ENCODE measurements at places on chromosomes 1 and 21.

DNA sequence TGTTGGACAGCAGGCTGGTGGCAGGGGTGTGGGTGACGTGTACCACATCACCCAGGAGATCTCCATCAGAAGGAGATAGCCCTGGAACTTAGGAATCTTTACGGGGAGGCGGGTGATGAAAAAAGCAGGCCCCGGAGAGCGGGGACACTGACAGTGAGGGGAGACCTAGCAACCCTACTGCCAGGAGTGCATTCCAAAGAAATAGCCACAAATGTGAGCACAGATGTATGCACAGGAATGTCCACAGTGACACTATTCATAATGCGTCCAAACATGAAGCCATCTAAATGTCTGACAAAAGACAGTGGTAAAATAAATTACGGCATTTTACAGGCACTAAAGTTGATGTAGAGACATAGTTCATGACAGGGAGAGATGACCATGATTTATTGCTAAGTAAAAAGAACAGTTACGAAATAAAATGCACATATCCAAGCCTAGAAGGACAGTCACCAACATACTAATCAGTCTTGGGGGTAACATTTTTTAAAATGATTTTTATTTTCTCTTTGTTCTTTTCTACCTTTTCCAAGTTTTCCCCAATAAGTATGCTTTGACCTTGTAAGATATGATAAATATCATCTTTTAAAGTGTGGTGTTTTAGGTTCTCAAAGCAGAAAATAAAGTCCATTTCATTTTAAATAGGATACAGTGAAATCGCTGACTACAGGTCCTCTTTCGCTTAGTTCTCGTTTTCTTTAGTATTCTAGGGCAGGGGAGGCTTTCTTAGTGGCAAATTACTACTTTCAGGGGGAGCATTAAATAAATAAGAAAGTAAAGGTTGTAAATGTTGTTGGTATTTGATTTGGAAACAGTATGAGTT lies 21.3 kb downstream of the CD247 start:
- no peaks in the 10 kb centered on the region for H3K36me3 ChIP-seq
- DNase-seq = no peak
- H3K4me3 ChIP-seq = no peak overlapping the region

- no peak overlapping the region for H3K4me3 ChIP-seq
- no peak for DNase-seq
- peaks cover 24% of the 10 kb centered on the region for H3K27me3 ChIP-seq
- H3K27ac ChIP-seq = no peak overlapping the region
- H3K4me1 ChIP-seq = peaks cover 23% of the 10 kb centered on the region
- H3K36me3 ChIP-seq = no peaks in the 10 kb centered on the region
Measured at GRCh38 chr1:16064536-16065268, 8.7 kb downstream of the FAM131C start.

DNA sequence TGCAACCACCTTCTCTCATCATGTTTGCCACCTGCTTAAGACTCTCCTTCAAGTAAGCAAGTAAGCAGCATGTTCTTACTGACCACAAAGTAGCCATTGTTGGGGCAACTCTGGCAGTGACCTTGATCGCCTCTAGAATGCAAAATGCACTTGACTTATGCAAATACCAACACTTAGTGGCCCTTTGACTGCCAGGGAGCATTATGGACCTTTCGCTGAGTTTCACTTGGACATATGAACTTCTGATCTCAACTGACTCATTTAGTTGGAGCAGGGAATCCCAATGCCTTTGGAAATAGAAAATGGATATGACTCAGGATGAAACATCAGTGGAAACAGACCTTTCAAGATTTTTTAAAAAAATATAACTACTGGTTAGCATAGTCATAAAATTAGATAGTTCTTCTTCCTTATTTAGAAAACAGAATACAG lies 6.1 kb upstream of the PLA2G5 start:
- H3K36me3 ChIP-seq = no peaks in the 10 kb centered on the region
- no peaks in the 10 kb centered on the region for H3K27me3 ChIP-seq

DNA sequence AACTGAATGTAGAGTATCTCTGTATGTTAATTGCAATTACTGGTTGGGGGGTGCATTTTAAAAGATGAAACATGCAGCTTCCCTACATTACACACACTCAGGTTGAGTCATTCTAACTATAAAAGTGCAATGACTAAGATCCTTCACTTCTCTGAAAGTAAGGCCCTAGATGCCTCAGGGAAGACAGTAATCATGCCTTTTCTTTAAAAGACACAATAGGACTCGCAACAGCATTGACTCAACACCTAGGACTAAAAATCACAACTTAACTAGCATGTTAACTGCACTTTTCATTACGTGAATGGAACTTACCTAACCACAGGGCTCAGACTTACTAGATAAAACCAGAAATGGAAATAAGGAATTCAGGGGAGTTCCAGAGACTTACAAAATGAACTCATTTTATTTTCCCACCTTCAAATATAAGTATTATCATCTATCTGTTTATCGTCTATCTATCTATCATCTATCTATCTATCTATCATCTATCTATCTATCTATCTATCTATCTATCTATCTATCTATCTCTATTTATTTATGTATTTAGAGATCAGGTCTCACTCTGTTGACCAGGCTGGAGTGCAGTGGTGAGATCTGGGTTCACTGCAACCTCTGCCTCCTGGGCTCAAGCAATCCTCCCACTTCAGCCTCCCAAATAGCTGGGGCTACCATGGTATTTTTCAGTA lies 47.8 kb downstream of the CHML start:
- H3K36me3 ChIP-seq = no peaks in the 10 kb centered on the region
- H3K4me1 ChIP-seq = no peaks in the 10 kb centered on the region
- H3K27me3 ChIP-seq = no peaks in the 10 kb centered on the region
- no peak overlapping the region for H3K4me3 ChIP-seq

DNA sequence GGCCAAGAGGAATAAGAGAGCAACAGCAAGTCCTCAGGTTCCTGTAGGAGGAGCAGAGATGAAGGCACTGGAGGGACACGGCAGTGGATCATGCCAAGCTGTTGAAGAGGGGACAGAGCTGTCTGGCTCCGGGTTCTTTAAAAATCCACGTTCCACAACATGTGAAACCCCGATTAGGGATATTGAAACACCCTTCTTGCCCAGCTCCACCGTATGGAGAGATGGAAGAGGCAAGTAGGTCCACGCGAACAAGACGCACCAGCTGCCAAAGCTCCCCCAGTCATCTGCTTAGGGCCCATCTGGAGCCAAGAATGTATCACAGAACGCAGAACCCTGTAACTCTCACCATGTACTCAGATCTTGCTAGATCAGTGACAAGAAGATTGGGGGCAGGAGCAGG lies 3.9 kb downstream of the C1orf198 start:
- H3K4me3 ChIP-seq = no peak overlapping the region
- peaks cover 7% of the 10 kb centered on the region for H3K27me3 ChIP-seq
- no peak overlapping the region for H3K27ac ChIP-seq
- H3K4me1 ChIP-seq = peaks cover 33% of the 10 kb centered on the region
- no peaks in the 10 kb centered on the region for H3K36me3 ChIP-seq

GRCh38 chr21:34187935-34188334 lies 114.6 kb downstream of the MRPS6 start:
- H3K27ac ChIP-seq = no peak overlapping the region
- peaks cover 3% of the 10 kb centered on the region for H3K4me1 ChIP-seq
- no peak for DNase-seq
- H3K27me3 ChIP-seq = no peaks in the 10 kb centered on the region

- no peaks in the 10 kb centered on the region for H3K27me3 ChIP-seq
- peaks cover 24% of the 10 kb centered on the region for H3K4me1 ChIP-seq
- peak overlapping the region; percentile 96 for H3K27ac ChIP-seq
- DNase-seq = peak; percentile 9
Measured at GRCh38 chr1:64245495-64245894, 42.1 kb downstream of the UBE2U start.

- DNase-seq = no peak
- peaks cover 3% of the 10 kb centered on the region for H3K27me3 ChIP-seq
- H3K27ac ChIP-seq = no peak overlapping the region
- no peaks in the 10 kb centered on the region for H3K36me3 ChIP-seq
Measured at GRCh38 chr1:167880580-167881021, 33.3 kb downstream of the ADCY10 start.

DNA sequence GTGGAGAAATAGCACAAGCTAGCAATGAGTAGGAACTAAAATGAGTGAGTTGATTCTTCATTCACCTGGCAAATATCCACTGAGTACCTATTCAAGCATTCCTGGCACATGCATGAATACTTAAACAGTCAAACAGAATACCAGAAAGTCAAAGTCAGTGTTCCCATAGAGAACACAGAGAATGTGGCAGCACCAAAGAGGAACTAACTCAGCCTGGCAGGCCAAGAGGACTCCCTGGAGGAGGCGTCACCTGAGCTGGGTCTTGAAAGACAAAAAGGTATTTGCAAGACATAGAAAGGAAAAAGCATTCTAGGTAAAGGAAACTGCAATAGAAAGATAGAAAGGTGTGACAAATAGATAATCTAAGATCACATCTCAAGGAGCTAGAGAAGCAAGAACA lies 49.7 kb downstream of the DMRTA2 start:
- no peak overlapping the region for H3K27ac ChIP-seq
- no peaks in the 10 kb centered on the region for H3K4me1 ChIP-seq
- H3K36me3 ChIP-seq = no peaks in the 10 kb centered on the region
- H3K27me3 ChIP-seq = no peaks in the 10 kb centered on the region
- H3K4me3 ChIP-seq = no peak overlapping the region
- no peak for DNase-seq

GRCh38 chr1:71307451-71307850 lies 226.6 kb upstream of the ZRANB2 start:
- peaks cover 35% of the 10 kb centered on the region for H3K4me1 ChIP-seq
- DNase-seq = no peak
- H3K27me3 ChIP-seq = no peaks in the 10 kb centered on the region

DNA sequence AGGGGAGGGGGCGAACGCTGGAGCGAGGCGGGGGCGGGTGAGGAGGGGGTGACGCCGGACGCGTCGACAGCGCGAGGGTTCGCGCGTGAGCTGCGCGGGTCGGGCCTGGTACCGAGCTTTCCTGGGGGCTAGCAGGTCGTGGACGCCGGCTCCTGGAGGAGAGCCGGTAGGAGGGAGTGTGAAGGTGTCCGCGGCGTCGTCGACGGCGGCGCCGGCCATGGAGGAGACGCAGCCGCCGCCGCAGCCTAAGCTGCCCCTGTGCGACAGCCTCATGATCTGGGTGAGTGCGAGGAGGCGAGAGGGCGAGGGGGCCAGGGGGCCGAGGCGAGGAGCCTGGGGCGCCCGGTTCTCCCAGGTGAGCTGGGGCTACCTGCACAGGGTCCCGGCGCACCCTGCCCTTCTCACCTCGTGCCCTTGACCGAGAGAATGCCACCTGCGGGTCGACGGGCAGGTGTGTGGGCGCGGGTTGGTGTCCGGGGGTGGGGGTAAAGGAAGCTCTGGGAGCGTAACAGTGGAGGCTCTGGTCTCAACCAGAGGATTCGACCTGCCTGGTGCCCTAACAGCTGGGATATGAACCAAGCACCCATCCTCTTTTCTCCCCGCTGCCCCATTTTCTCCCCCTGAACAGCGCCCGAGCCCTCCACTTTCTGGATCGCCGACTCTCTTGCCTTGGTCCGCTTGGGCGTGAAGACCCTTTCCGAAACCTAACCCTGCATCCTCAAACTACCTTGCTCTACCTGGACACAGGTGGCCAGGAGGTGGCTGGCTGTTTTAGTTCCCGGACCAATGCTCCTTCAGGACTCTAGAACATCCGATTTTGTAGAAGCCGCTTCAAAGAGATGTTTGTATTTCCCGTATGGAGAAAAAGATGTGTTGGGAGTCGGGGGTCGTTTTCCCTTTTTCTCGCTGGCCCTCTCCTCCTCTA lies at the start of gene HOOK1:
Gene HOOK1 (plus strand): TSS at position 49 of the 925 bp plus-strand sequence. CDS start 169 bp downstream, at position 218.
- no peak within 1 kb of the TSS for H3K27ac ChIP-seq
- no peaks in the 10 kb centered on the region for H3K27me3 ChIP-seq
- H3K4me3 ChIP-seq = peak within 1 kb of the TSS; percentile 89
- no peak for DNase-seq
- H3K4me1 ChIP-seq = no peaks in the 10 kb centered on the region

DNA sequence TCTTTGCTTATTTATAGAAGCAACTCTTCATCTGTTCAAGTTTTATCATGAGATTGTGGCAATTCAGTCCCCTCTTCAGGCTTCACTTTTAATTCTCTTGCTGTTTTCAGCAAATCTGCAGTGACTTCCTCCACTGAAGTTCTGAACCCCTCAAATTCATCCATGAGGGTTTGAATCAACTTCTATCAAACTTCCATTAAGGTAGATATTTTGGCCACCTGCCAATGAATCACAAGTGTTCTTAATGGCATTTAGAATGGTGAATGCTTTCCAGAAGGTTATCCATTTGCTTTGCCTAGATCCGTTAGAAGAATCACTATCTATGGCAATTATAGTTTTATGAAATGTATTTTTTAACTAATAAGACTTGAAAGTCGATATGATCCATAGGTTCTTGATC lies 946.7 kb upstream of the B3GALT2 start:
- H3K36me3 ChIP-seq = no peaks in the 10 kb centered on the region
- no peak for DNase-seq
- no peaks in the 10 kb centered on the region for H3K27me3 ChIP-seq
- H3K27ac ChIP-seq = no peak overlapping the region

DNA sequence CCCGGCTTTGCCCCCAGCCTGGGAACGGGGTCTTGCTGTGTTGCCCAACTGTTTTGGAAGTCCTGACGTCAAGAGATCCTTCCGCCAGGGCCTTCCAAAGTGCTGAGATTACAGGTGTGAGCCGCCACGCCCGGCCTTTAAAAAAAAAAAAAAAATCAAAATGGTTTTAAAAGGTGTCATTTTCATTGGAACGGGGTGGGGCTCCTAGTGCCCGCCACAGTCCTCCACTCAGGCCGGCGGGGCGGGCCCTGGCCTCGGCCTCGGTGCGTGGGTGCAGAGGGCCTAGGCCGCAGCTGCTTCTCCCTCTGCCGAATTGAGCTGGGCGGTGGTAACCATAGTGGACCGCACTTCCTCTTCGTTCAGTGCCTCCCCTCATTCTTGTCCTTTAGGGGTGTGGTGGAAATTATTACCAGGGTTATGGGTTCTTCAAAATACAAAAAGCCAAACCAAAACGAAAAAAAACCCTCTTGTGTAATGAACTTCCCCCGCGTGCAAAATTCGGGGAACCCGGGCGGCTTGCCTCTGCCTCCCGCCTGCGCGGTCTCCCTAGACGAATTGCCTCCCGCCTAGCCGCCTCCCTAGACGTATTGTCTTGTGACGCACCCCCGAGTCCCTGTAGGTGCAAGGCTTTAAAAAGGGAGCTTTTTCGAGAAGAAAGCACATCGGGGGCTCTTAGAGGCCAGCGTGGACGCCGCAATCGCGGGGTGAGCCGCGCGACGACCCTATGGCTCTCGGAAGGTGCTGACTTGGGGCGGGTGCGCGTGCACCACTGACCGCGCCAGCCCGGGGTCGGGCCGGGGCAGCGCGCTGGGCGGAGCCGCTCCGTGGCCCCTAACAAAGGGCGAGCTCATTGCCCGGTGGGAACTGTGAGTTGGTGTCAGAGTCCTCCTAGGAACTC lies 10.5 kb upstream of the SPEN start:
- H3K4me1 ChIP-seq = peaks cover 12% of the 10 kb centered on the region
- peaks cover under 1% of the 10 kb centered on the region for H3K36me3 ChIP-seq
- H3K4me3 ChIP-seq = peak overlapping the region; percentile 69
- peaks cover 12% of the 10 kb centered on the region for H3K27me3 ChIP-seq

DNA sequence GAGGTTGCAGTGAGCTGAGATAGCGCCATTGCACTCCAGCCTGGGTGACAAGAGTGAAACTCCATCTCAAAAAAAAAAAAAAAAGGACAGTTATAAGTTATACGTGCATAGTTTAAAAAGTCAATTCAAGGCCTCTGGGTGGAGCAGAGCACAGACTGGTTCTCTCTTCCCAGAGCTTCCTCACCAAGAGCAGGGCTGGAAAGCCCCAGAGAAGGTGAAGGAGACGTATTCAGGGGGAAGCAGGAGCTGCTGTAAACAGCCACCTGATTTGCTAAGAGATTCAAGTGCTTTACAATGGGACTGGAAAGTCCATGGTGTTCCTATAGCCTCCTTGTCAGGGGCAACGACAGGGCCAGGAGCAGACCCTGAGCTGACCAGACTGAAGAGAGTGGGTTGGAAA lies 85.0 kb upstream of the LYST start:
- H3K4me1 ChIP-seq = peaks cover 7% of the 10 kb centered on the region
- no peak for DNase-seq
- no peak overlapping the region for H3K27ac ChIP-seq
- no peak overlapping the region for H3K4me3 ChIP-seq
- H3K27me3 ChIP-seq = peaks cover 1% of the 10 kb centered on the region
- H3K36me3 ChIP-seq = no peaks in the 10 kb centered on the region
